ENCODE measurements at places on chromosomes 7 and 10. TPM values are rescaled to one million over a fixed set of nuclear protein-coding genes. Genes with fewer than 3 reads are reported as not detected.
A peak's percentile ranks its signal among the peaks of the same experiment; 100 is the strongest.

DNA sequence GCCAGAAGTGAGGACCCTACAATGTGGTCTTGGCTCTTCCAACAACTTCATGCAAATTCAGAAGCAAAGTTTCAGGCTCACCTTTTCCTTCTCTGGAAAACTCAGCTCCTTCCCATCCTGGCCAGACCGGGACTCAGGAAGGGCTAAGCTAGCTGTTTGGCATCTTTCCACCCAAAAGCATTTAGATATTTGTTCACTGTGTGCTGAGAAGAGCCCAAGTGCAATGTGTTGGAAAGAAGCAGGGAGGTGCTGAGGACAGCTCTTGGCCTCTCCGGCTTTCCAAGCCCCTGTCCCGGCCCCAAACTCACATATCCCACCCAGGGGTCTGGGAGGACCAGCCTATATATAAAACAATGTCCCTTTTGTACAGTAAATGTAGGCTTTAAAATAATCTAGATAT is 44.5 kb downstream of the MKI67 start:
- DNase-seq: no peak

The CYP3A5 gene
- 1.4 TPM for polyA plus RNA-seq

The TMEM184A gene
- 1.1 TPM for polyA plus RNA-seq

GRCh38 chr10:28850784-28851183 is 173.5 kb downstream of the BAMBI start:
- DNase-seq: no peak

DNA sequence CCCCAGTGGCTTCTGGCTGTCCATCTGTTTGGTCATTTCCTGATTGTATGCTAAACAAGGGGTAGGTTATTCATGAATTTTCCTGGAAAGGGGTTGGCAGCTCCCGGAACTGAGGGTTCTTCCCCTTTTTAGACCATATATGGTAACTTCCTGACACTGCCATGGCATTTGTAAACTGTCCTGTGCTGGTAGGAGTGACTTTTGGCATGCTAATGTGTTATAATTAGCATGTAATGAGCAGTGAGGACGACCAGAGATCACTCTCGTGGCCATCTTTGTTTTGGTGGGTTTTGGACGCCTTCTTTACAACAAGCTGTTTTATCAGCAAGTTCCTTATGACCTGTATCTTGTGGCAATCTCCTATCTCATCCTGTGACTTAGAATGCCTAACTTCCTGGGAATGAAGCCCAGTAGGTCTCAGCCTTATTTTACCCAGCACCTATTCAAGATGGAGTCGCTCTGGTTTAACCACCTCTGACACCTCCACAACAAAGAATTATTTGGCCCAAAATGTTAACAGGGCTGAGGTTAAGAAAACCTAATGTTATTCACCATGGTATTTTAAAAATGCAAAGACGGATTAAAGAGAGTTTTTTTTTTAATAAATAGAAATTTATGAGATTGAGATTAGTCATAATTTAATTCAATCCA is 2.4 kb upstream of the PTN start:
- DNase-seq: no peak

The STEAP1 gene
- polyA plus RNA-seq: 1.3 TPM

- peak; percentile 41 for DNase-seq
Measured at GRCh38 chr10:11875494-11876281, 52.5 kb downstream of the PROSER2 start.

The STRIP2 gene
- 5.3 TPM for polyA plus RNA-seq

DNA sequence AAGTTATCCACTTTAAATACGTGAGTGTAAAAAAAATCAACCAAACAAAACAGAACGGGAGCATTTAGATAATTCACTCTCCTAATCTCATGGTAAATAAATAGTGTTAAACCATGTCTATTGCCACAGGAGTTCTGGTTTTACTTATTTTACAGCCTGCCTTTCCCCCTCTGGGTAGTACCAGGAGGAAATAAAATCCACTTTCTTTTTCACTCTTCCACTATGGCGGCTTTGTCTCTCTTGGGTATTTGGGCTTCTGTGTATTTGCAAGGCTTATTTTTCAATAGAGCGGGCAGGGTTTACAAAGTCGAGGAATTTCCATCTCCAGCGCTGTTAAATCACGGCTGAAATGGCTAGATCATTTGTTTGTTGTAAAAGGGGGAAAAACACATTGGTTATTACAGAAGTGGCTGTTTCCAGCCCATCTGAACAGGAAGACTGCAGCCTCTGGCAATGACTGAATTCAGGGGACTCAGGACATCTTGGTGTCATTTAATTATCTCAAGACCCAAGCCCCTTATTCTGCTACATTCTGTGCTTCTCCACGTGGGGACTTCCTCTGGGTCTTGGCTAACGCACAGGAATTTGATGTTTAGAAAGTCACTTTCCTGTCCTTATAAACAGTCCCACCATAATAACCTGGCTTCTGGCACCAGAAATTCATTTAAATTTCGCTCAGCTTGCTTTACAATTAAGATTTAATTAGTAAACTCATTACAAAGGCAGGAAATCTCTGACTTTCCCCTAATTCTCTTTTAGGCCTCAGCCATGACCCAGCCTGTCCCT is 323.9 kb downstream of the GATA3 start:
- no peak for DNase-seq

GRCh38 chr7:132422502-132423111 is 153.7 kb downstream of the PLXNA4 start:
- peak; percentile 38 for DNase-seq

All from muscle of back (tissue), 13 donors.